ENCODE measurements at places on chromosomes 3 and 15. TPM values are rescaled to one million over a fixed set of nuclear protein-coding genes. Genes with fewer than 3 reads are reported as not detected.
A peak's percentile ranks its signal among the peaks of the same experiment; 100 is the strongest.

SLC25A38 gene
- 28.2 TPM for total RNA-seq

LMAN1L gene
- 0.15 TPM for total RNA-seq

XCR1 gene
- under 0.01 TPM for total RNA-seq

CCPG1 gene
- total RNA-seq: 65.9 TPM

RSL24D1 gene
- total RNA-seq: 92.4 TPM

NDUFB4 gene
- total RNA-seq: 116 TPM

DNA sequence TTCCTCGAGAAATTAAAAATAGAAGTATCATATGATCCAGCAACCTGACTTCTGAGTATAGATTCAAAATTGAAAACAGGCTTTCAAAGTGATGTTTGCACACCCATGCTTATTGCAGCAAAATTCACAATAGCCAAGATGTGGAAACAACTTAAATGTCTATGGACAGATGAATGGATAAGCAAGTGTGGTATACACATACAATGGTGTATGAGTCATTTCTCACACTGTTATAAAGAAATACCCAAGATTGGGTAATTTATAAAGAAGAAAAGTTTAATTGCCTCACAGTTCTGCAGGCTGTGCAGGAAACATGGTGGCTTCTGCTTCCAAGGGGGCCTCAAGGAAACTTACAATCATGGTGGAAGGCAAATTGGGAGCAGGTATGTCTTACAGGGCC, 100.8 kb downstream of the KLF13 start:
- DNase-seq: no peak
- no peak overlapping the region for H3K4me3 ChIP-seq
- no peaks in the 10 kb centered on the region for H3K36me3 ChIP-seq
- H3K27me3 ChIP-seq: no peaks in the 10 kb centered on the region

DNA sequence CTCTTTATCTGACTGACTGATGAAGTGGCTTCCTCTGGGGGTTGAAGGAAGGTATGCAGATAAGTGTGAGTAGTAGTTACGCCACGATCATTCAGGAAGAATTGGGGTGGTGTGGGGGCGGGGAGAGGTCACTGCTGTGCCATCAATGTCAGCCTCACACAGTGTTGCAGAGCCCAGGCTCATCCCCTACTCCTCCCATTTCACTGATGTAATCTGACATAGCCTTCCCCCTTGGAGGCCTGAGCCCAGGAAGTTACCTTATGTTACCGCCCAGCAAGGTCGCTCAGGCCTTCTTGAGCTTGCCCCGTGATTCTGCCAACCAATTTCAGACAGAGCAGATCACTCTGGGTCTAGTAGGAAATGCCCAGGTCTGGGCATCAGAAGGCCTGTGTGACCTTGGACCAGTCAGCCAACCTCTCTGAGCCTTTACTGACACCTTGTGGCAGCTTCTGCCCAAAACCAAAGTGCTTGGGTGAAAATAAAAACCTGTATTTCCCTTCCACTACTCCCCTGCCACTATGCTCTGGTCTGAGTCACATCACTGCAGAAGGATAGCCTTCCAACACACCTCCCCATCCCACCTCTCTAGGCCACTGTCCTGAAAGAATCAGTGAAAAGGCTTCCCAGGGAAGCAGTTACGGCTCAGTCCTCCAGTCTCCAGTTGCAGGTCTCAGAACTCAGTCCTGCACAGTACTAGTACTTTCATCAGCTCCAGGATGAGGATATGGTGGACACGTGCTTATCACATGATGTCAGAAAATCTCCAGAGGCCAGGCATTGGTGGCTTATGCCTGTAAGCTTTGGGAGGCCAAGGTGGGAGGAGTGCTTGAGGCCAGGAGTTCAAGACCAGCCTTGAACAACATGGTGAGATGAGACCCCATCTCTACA, 28.1 kb upstream of the INSYN1 start:
- no peaks in the 10 kb centered on the region for H3K4me1 ChIP-seq
- no peaks in the 10 kb centered on the region for H3K36me3 ChIP-seq
- no peaks in the 10 kb centered on the region for H3K27me3 ChIP-seq
- no peak overlapping the region for H3K4me3 ChIP-seq
- DNase-seq: no peak

DNA sequence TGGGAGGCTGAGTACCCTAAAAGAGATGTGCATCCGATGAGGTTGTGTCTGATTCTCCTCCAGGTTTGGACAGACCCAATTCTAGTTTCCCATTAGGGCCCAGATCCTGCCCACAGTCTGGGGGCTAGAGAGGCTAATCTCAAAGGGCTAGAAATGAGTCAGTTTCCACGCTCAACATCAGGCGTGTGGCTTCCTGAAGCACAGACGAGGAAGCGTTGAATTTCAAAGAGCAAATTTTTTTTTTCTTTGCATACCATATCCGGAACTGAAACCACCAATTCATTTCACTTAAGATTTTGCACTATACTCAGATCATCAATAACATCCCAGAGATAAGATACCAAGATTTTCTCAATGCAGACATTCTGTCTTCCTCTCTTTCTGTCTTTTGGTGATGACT, 173.8 kb upstream of the BCL6 start:
- H3K27me3 ChIP-seq: no peaks in the 10 kb centered on the region
- no peaks in the 10 kb centered on the region for H3K4me1 ChIP-seq
- H3K4me3 ChIP-seq: no peak overlapping the region
- H3K36me3 ChIP-seq: no peaks in the 10 kb centered on the region
- peak overlapping the region; percentile 50 for H3K27ac ChIP-seq
- DNase-seq: no peak

DNA sequence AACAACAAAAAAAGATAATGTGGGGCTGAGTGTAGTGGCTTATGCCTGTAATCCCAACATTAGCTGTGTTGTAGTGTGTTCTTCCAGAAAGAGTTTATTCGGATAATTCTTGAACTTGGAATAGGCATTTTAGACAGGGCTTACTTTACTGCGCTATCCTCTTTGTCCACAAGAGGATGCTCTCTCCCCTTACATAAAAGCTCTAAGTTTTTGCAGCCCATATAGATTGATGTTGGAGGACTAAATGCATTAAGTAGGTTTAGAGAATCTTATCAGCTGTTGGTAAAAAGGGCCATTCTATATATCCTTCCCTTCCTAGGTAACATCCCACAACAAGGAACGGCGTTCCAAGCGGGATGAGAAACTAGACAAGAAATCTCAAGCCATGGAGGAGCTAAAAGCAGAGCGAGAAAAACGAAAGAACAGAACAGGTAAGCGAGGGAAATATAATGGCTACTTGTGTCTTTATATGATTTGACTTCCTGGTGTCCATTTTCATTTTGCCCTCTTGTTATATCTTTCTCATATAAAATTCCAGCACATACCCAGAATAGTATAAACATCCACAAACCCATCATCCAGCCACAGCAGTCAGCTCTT, 27.8 kb upstream of the ITPKA start:
- no peak overlapping the region for H3K4me3 ChIP-seq
- no peak overlapping the region for H3K27ac ChIP-seq
- H3K27me3 ChIP-seq: no peaks in the 10 kb centered on the region
- DNase-seq: no peak
- H3K4me1 ChIP-seq: no peaks in the 10 kb centered on the region
- no peaks in the 10 kb centered on the region for H3K36me3 ChIP-seq

- H3K4me3 ChIP-seq: no peak overlapping the region
- H3K36me3 ChIP-seq: no peaks in the 10 kb centered on the region
- no peaks in the 10 kb centered on the region for H3K4me1 ChIP-seq
- H3K27ac ChIP-seq: no peak overlapping the region
- H3K27me3 ChIP-seq: no peaks in the 10 kb centered on the region
- DNase-seq: no peak
Measured at GRCh38 chr3:25002052-25002451, 426.0 kb upstream of the RARB start.

- no peak overlapping the region for H3K27ac ChIP-seq
- no peaks in the 10 kb centered on the region for H3K4me1 ChIP-seq
- H3K27me3 ChIP-seq: peaks cover 37% of the 10 kb centered on the region
- no peak for DNase-seq
- no peak overlapping the region for H3K4me3 ChIP-seq
Measured at GRCh38 chr3:10753964-10754363, 62.1 kb upstream of the SLC6A11 start.

DNA sequence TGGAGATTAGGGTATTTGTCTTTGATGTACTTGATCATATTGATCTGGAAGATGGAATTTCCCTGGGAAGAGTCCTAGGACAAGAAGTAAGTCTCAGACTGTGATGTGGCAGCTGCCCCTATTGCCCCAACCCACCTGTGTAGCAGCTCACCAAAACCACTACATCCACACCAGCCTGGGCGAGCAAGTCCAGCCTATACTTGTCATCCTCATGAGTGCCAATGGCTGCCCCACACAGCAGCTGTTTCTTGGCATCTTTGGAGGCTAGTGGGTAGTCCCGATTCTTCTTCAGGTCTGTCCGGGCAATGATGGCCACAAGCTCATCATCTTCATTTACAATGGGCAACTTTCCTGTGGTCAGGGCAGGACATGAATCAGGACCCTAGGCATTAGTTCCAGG, 2.7 kb downstream of the IMPDH2 start:
- peaks cover 4% of the 10 kb centered on the region for H3K36me3 ChIP-seq
- H3K4me3 ChIP-seq: no peak overlapping the region
- H3K27me3 ChIP-seq: no peaks in the 10 kb centered on the region
- peak overlapping the region; percentile 21 for H3K27ac ChIP-seq

DNA sequence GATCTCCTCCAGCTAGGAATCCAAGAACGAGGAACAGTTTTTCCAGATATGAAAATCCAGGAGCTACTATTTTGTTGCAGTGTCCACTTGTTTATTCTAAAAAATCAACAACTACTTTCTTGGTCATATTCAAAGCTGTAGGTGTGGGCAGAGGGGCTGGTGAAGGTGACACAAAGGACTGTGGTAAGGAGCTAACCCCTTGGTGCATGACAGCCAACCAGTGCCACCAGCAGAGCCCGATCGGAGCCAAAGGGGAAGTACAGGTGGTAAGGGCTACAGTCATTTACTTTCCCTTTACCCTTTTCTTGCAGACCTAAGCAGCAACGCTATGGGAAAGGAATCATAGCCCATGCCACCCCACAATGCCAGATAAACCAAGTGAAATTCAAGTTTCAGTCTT, 30.7 kb downstream of the PLA1A start:
- no peak for DNase-seq
- H3K4me3 ChIP-seq: no peak overlapping the region
- H3K4me1 ChIP-seq: no peaks in the 10 kb centered on the region
- H3K27ac ChIP-seq: peak overlapping the region; percentile 54
- no peaks in the 10 kb centered on the region for H3K36me3 ChIP-seq

- H3K27ac ChIP-seq: no peak overlapping the region
- no peak for DNase-seq
- H3K4me1 ChIP-seq: no peaks in the 10 kb centered on the region
- no peaks in the 10 kb centered on the region for H3K27me3 ChIP-seq
Measured at GRCh38 chr3:113374078-113374477, 67.2 kb downstream of the CFAP44 start.

- peak; percentile 75 for DNase-seq
- H3K27me3 ChIP-seq: no peaks in the 10 kb centered on the region
- no peaks in the 10 kb centered on the region for H3K4me1 ChIP-seq
- no peaks in the 10 kb centered on the region for H3K36me3 ChIP-seq
- no peak overlapping the region for H3K27ac ChIP-seq
- no peak overlapping the region for H3K4me3 ChIP-seq
Measured at GRCh38 chr15:52281085-52282035, 14.2 kb downstream of the MYO5C start.

DNA sequence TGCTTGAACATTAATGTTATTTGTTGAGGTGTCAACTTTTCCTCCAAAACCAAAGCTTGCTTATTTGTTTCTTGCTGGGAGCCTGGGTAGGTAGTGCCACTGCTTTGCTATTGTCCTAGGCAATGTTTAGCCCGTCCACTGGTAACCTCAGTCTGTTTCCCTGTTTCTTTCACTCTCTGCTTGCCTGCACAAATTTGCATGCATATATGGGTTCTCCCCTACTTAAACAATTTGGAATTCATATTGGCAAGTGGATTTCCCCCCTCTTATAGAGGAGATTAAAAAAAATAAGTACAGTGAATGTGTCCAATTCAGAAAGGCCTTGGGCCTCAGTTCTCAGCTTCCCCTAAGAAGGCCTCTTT, 45.0 kb upstream of the BOC start:
- peaks cover 14% of the 10 kb centered on the region for H3K4me1 ChIP-seq
- no peak overlapping the region for H3K4me3 ChIP-seq
- H3K27ac ChIP-seq: peak overlapping the region; percentile 77
- no peaks in the 10 kb centered on the region for H3K27me3 ChIP-seq

DNA sequence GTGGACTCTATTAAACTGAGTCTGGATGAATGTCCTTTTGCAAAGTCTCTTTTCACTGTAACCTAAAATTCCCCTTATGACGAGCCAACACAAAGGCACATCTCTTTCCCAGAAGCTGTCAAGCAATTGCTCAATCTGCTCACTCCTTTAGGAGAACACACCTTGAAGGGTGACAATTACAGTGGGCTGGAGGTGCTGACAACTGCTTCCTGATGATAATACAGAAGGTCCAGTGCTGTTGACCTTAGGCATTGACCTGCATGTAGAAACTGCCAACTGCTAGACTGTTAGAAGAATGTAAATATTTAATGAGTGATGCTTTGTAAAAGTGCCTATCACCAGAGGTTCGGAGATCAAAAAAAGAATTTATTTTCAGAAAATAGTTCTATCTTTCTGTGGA, 757.7 kb downstream of the GRM7 start:
- H3K27ac ChIP-seq: no peak overlapping the region
- H3K27me3 ChIP-seq: no peaks in the 10 kb centered on the region
- H3K36me3 ChIP-seq: no peaks in the 10 kb centered on the region
- DNase-seq: no peak
- no peak overlapping the region for H3K4me3 ChIP-seq

GRCh38 chr3:172518929-172519640, 4.1 kb downstream of the TNFSF10 start:
- H3K36me3 ChIP-seq: no peaks in the 10 kb centered on the region
- H3K4me3 ChIP-seq: no peak overlapping the region
- peak overlapping the region; percentile 91 for H3K27ac ChIP-seq
- no peak for DNase-seq
- peaks cover 6% of the 10 kb centered on the region for H3K4me1 ChIP-seq
